WERI-Rb-1 (cell line): ENCODE measurements at places on chromosomes 11 and 22.

DNA sequence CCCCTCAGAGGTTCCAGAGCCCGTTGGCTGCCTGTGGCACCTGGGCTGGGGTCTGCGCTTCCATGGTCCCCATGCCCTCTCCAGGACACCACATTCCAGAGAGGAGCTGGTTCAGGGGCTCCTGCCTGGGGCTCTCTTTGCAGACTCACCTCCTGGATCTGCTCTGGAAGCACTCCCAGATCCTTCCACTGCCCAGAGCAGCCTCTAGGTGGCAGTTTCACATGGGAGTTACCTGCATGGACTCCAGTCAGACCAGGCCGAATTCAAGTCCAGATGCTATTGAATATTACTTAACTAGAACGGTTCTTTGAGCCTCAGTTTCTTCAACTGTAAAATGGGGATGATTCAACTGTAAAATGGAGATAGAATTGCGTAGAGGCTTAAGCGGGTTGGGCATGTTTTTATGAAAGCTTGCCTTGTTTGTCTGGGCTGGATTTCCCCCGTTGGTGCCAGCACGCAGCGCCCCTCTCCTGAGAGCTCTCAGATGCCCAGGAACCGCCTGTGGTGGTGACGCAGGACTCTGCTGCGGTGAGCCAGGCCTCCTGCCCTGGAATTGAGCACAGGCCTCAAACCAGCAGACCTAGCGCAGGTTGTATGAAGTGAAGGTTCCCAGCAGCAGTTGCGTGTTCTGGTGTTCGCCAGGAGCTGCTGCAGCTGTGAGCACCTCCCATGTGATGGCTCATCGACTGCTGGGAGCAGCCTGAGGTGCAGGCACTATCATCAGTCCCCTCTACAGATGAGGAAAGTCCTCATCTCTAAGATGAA, 44.2 kb downstream of the LMO1 start:
- peak; percentile 72 for DNase-seq

DNA sequence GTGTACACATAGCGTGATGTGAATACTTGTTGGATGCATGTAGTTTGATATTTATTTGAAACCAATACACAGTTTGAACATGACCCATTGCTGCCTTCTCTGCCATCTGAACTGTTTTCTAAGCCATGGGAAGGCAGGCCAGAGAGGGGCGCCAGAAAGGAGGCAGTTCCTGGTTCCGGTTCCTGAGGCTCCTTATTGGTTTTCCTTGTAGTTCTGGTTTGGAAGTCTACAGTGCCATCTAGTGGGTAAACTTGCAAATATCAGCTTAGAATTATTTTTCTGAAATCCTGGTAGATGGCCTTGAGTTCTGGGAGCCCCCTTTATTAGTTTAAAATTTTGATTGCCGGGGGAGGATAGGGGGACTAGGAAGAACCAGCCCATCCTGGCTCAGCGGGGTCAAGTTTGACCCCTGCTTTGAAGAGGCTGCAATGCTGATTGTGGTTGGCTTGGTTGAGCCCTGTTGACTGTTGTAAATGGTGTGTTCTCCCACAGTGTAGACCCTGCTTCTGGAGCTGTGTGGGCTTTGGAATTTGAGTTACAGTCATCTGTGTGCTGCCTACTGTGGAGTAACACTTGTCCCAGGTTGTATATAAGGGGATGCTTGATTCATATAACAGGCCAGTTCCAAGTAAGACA, 48.4 kb downstream of the GRAMD1B start:
- peak; percentile 79 for DNase-seq

DNA sequence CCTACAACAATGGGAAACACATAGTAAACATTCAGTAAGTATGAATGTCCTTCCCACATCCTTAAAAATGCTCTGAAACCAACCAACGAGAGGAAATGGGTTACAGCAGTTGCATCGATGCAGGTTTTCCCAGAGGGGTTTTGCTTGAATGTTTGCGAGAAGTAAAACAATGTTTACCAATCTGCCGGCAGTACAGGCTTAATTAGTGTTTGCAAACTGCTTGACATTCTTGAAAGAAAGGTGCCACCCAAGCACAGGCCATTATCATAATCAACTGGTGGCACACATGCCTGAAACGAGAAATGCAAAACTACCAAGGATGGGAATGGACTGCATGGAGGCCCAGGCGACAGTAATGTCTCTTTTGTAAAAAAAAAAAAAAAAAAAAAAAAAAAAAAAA, 27.1 kb upstream of the OPCML start:
- DNase-seq = no peak

GRCh38 chr22:25364281-25364680, 144.8 kb downstream of the CRYBB2 start:
- no peak for DNase-seq

DNA sequence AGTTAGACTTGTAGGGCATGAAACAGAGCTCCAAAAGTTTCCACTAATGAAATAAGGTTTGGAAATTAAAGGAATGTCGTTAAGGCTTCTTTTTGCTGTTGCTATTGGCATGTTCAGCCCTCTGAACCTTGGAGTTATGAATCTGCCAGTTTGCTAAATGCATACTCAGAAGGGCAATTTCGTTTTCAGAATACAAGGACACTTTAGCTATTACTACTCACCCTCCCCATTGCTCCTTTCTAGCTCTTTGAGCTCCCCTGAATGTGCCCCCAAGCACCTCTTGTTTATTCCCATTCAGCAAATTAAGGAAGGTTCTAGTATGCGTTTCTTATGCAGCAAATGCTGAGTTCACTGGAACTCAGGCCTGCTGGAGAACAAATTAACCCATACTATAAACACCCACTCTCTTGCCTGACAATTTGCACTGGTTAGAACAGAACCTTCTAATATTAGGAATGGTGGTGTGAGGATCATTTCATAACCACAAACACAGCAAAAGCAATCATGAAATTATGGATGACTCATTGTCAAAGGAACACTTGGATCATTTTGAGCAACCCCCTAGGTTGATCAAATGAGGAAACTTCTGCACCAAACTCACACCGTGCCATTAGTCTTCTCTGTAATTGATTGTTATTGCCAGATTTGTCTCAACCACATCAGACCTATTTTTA, 26.2 kb upstream of the LIN7C start:
- DNase-seq = no peak
